Activated CD4-positive, alpha-beta T cell treated with anti-CD3 and anti-CD28 coated beads, Interleukin-2, amount 10 ng/mL, durations not matched to agents 24 days and 14 days (primary cell): ENCODE measurements at places on chromosomes 2 and 18.

GRCh38 chr2:179438654-179439053 is 174.0 kb upstream of the SESTD1 start:
- DNase-seq = no peak

DNA sequence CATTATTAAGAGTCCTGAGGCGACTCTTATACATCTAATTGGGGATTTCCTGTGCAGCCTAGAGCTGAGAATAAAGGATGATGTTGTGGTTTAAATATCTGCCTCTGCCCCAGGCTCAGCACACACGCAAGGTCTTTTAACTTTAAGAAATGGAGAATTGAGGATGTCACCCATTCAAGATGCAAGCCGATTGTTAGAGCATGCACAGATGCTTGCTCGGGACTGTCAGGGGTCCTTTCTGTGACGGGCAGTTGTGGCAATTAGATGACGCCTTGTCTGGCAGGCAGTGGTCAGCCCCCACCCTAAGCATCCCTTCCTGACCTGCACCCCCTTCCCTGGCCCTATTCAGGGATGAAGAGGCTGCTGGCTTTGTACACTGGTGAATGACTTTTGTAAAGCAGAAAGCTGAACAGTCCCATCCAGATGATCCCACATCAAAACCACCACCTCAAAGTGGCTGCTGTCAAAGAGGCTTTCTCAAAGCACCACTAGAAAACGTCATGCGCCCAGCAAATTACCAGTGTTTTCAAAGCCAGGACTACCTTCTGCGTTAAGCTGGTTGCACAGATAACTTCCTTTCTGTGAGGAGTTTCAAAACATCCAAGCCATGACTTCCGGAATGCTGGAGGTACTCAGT is 23.7 kb downstream of the FAM178B start:
- peak; percentile 96 for DNase-seq

- no peak for DNase-seq
Measured at GRCh38 chr2:60977562-60977895, 40.0 kb upstream of the PEX13 start.

- no peak for DNase-seq
Measured at GRCh38 chr2:178330175-178331017, 120.6 kb downstream of the PRKRA start.

DNA sequence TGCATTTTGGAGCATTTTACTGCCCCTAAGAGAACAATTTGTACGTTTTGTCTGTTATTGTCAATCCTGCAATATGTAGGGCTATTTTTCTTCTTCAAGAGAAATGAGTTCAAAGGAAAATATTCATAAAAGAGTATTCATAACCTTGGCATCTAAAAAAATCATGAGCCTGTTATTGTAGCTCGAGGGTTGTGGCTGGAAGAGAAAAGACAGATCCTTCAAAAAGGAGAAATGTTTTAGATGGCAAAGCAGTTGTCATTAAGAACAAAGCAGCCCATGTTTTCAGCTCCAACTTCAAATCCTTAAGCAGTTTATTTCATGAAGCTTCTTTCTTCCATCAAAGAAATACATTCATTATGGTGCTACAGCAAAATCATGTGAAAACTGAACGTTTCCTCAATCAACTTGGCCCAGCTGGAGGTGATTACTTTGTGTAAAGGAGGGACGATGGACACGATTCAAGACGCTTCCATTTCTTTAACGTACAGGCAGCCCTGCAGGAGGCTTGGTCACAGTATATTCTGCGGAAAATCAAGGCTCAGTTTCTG is 31.4 kb downstream of the QPCT start:
- DNase-seq = no peak

DNA sequence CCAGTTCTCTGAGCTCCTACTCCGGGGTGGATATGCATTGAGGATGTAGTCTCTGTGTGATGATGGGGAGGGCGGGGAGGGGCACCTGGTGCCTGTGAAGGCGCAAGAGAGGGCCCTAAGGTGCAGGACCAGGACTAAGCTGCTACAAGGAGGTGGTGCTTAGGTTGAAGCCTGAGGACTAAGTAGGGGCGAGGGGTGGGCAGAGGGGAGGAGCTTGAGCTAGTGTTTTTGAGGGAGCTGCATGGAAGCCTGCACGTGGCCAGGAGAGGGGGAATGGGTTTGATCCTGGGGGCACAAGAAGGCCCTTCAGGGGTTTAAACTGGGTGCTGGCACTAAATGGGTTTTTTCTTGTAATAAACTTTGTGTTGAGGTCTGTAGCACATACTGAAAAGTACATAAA is 105.0 kb downstream of the UGGT1 start:
- no peak for DNase-seq

GRCh38 chr2:44740678-44741077 is 200.8 kb upstream of the SIX3 start:
- DNase-seq = peak; percentile 14

GRCh38 chr2:153575171-153575853 is 96.8 kb upstream of the RPRM start:
- DNase-seq = no peak

GRCh38 chr2:214185546-214185945 is 225.3 kb upstream of the VWC2L start:
- DNase-seq = no peak

DNA sequence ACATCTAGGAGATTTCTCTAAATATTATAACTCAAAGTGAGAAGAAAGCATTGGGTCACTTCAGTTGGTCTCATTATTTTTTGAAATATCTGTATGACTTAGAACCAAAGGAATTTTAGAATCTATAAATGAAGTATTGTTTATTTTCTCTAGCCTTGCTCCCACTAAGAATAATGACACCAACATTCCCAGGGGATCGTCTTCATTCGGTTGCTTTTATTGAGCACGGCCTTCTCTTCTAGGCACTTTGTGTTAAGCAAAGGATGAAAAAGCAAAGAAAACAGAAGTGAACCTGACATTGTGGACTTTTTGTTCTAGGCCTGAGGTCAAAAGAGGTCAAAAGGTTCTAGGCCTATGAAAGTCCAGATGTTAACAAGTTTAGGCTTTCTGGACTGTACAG is 231.9 kb downstream of the GALR1 start:
- DNase-seq = no peak

GRCh38 chr2:235480614-235481013 is 13.2 kb upstream of the AGAP1 start:
- DNase-seq = no peak

DNA sequence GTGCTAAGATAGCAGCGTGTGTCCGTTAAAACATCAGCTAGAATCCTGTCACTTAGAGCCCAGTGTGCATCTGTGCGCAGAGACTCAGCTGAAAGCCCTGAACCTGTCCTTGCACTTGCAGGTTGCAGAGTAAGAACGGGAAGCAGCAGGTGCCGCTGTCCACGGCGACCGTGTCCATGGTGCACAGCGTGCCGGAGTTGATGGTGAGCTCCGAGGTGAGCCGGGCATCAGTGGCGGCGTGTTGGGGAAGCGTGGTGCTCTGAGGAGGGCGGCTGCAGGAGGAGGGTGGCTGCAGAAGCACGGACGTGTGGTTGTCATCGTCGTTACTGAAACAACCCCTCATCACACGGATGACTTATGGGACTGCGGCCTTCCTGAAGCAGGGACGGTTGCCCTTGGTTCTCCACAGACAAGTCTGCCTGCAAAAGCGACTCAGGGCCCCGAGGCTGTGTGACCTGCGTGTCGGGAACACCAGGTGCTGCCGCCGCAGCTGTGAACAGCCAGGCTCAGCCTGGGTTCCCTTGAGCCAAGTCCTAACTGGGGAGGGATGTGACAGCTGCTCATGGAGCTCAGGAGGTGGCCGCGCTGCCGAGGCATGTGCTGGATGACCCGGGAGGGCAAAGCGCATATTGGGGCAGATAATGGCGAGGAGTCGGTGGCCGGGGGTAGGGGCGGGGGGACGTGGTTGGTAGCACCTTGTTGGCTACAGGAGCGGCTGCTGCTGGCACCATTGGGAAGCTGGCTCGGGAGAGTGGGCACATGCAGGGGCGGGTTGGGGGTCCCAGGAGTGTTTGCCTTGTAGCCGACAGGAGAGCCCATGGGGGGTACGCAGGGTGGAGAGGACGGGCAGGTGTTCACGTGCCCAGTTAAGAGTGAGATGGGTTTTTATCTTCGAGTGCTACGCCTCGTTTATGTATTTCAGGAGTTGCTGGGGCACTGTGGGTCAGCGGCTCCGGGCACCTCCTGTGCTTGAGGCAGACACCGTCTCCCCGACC is 16.6 kb downstream of the CTDP1 start:
- DNase-seq = no peak

- peak; percentile 70 for DNase-seq
Measured at GRCh38 chr2:174333372-174334277, 1.1 kb upstream of the SP9 start.

DNA sequence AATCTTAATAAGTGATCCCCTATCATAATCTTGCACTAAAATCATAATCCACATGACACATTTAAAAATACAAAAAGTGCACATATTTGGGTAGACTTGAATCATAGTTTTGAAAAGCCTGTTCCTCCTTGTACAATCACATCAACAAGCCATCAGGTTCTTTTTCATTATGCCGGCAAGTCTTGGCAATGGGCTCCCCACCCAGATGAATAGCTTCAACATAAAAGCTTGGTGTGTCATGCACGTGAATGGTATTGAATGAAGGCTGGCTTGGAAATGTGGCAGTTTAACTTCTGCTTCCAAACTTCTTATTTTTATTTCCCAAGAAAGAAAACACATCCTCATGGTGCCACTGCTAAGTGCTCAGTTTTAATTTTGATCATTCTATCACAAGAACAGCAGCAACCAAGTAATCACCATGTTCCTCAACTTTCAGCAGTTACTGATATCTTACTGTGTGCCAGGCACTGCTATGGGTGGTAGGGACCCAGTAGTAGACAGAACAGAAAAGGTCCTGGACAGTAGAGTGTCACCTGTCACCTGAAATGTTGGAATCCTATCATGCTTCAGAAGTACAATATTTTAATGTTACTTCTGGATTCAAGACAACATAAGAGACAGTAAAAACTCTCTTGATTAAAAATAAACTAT is 89.9 kb downstream of the AP1S3 start:
- DNase-seq = no peak

DNA sequence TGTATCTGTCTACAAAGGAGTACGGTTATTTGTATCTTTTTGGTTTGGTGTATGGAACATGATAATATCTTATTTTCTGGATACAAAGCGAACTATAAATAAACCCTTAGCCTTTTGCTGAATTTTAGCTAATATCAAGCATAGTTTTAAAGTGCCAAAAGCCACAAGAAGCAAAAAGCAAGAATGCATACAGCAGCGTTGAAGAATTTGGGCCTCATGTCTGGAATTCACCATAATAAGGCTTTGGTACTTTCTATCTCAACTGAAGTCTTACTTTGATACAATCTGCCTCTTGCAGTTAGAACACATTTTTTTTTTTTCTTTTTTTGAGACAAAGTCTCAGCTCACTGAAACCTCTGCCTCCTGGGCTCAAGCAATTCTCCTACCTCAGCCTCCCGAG is 151.5 kb downstream of the ERBB4 start:
- no peak for DNase-seq

- DNase-seq = peak; percentile 71
Measured at GRCh38 chr2:12192762-12193161, 446.3 kb downstream of the LPIN1 start.

- DNase-seq = no peak
Measured at GRCh38 chr2:106851881-106852501, 34.0 kb downstream of the ST6GAL2 start.

GRCh38 chr2:24342110-24342910 is 18.0 kb downstream of the ITSN2 start:
- DNase-seq = no peak

DNA sequence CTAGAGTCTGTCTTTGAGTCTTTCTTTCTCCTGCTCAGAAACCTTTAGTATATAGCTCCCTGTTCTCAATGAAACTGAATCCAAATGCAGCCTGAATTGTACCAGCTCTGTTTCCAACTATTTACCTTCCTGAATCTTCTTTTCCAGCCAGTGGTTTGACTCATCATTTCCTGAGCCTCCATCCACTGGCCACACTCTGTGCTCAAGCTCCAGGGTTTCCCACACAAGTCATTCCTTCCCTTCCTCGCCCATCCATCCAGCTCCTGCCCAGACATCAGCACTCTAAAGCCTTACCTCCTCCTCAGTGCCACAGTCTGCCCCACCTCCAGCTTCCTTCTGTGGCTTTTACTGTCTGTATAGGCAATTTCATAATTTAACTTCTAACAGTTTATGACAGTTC is 233.6 kb upstream of the RASGRP3 start:
- DNase-seq = no peak

DNA sequence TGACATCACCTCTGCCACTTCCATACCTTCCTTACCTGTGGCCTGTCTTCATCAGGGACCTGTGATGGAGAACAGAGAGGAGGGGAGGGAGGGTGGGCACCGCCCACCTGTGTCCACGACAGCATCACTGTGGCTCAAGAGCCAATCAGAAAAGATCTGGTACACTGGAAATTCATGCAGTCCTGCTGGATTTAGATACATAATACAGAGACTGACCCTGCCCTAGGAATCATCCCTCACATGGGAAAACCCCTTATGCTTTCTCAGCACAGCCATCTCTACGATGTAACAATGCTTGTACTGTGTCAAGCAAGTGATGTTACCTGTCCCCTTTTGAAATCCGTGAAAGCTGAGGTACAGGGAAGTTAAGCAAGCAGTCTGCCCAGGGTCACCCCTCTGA is 145.6 kb upstream of the EPAS1 start:
- DNase-seq = no peak

DNA sequence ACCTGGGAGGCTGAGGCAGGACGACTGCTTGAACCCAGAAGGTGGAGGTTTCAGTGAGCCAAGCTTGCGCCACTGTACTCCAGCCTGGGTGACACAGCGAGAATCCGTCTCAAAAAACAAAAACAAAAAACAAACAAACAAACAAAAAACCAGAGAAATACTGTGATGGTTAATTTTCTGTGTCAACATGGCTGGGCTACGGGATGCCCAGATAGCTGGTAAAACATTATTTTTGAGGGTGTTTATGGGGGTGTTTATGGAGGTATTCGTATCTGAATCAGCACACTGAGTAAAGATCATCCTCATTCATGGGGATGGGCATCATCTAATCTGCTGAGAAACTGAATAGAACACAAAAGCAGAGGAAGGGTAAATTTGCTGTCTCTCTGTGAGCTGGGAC is 40.8 kb upstream of the COX7A2L start:
- no peak for DNase-seq

DNA sequence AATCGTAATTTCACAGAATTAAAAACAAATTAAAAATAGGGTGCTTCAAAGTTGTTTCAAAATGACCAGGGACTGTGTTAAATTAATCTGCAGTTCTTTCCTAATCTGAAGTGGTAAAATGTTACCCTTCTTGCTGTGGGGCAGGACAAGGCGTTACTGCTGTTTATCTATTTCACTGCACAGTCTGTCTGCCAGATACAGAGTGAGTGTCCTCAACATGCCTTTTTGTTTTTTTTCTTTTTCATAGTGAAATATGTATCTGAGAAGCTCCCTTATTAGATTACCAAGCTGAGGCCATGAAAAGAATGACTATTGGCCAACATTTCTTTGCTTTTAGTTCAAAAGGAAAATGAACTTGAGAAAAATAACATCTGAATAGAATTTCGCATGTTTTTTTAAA is 38.0 kb downstream of the KCTD1 start:
- no peak for DNase-seq

- no peak for DNase-seq
Measured at GRCh38 chr2:203737360-203737759, 30.9 kb downstream of the CD28 start.

- DNase-seq = no peak
Measured at GRCh38 chr2:55176094-55176415, 56.0 kb downstream of the CLHC1 start.
